ENCODE measurements at places on chromosomes 11 and 22.

- DNase-seq = no peak
Measured at GRCh38 chr22:23718371-23719165, 27.8 kb downstream of the RGL4 start.

- no peak for DNase-seq
Measured at GRCh38 chr11:30902929-30903328, 316.8 kb upstream of the MPPED2 start.

DNA sequence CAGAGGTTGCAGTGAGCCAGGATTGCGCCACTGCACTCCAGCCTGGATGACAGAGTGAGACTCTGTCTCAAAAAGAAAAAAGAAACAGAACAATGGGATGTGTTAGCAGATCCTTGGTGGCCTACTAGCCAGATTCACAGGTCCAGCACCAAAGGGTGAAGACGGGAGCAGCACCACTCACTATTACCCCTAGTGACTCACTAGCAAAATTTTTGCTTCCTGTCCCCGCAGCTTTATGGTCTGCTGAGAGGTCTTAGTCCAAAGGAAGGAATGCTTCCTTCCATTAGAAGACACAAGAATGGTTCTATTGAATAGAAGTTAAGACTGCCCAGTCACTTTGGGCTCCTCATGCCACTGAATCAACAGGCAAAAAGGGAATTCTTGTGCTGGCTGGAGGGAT is 35.9 kb upstream of the NUP50 start:
- DNase-seq = peak; percentile 28

GRCh38 chr11:19672586-19673206 is 39.9 kb upstream of the NAV2 start:
- DNase-seq = no peak

DNA sequence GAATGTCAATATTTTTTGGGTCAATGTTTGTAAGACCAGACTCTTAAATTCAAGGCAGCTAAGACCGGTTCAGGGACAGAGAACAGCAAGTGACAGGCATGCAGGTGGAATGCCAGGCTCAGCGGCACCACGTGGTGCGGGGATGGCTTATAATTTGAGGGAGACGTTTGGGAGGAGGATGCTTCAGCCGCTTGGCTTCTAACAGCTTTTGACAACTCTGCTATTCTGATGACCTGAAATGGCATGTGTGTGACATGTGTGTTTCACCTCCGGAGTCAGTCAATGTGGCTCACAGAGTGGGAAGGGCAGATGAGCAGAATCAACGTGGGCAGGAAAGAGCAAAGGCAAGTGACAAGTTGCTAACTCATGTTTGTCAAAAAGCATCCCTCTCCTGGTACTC is 228.3 kb downstream of the KIRREL3 start:
- DNase-seq = no peak

DNA sequence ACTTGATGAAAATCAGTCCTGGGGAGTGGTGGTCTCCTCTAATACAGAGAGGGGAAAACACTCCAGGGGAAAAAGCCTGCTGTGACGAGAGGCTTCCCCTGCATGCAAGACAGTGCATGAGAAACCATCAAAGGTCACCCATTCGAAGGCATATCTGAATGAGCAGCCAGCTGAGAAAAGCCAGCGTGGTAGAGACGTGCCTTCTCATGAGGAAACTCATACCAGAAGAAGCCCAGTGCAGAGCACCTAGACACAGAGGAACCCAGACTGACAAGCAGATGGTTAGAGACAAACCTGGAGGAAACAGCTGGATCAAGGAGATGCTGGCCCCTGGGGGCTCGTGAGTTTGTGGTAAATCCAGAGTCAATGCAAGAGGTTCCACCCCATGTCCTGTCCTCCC is 534.8 kb downstream of the BRD1 start:
- no peak for DNase-seq

GRCh38 chr11:19673924-19674729 is 38.5 kb upstream of the NAV2 start:
- no peak for DNase-seq

DNA sequence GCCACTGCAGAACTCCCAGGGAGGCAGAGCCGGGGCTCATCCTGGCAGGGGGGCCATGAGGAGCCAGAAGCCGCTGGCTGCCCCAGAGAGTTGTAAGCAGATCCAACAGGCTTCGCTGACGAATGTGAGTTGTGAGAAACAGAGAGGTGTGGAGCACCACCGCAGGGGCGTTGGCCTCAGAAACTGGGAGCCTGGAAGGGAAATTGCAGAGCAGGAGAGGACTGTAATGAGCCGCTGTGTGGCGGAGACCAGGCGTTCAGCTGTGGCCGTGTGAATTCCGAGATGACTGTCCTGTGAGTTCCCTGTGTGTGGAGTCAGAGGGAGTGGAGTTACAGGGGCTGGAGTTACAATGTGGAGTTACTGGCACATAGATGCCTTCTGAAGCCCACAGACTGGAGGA is 27.7 kb upstream of the ETS1 start:
- no peak for DNase-seq

DNA sequence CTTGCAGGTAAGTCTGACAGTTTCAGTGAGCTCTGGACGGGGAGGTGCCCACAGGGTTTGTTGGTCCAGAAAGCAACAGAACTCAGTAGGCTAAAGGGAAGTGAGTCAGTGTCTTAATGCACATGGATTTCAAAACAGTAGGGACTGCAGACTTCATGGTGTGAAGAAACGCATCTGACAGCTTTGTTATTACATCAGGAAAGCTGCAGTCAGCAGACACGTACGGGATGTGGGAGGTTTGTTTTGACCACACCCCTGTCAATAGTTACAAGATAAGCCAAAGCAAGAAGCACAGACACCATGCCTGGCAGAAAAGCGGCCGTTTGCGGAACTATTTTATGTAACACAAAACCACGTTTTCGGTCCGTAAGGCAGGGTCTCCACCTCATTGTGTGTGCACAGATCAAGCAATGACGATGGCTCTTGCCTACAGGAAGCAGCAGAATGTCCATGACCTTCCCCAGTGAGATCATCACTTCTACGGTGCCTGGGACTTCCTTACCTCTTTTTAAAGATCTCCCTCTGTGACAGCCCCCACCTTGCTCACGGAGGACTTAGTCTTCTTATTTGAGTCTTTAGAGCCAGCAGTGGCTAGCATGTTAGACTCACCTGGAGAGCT is 58.2 kb upstream of the FTH1 start:
- DNase-seq = peak; percentile 99

DNA sequence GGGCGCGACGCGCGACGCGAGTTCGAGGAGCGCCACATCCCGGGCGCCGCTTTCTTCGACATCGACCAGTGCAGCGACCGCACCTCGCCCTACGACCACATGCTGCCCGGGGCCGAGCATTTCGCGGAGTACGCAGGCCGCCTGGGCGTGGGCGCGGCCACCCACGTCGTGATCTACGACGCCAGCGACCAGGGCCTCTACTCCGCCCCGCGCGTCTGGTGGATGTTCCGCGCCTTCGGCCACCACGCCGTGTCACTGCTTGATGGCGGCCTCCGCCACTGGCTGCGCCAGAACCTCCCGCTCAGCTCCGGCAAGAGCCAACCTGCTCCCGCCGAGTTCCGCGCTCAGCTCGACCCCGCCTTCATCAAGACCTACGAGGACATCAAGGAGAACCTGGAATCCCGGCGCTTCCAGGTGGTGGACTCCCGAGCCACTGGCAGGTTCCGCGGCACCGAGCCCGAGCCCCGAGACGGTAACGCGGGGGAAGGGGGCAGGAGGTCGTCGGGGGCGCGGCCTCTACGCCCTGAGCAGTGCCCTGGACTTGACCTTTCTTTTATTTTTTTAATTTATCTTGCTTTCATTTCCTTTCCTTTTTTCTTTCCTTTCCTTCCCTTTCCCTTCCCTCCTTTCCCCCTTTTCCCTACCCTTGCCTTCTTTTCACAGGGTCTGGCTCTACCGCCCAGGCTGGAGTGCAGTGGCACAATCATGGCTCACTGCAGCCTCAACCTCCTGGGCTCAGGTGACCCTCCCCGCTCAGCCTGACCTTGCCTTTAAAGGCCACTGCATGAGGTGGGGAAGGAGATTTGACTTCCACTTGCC is 5.0 kb downstream of the MPST start:
- DNase-seq = no peak

GRCh38 chr11:122042981-122043380 is 73.0 kb downstream of the BLID start:
- DNase-seq = no peak

GRCh38 chr11:123581651-123582399 is 72.6 kb downstream of the SCN3B start:
- DNase-seq = no peak

- DNase-seq = peak; percentile 46
Measured at GRCh38 chr11:394034-394857, at the start of gene PKP3. Gene PKP3 (plus strand): TSS chr11:394209. CDS start chr11:394293, 84 bp downstream.

DNA sequence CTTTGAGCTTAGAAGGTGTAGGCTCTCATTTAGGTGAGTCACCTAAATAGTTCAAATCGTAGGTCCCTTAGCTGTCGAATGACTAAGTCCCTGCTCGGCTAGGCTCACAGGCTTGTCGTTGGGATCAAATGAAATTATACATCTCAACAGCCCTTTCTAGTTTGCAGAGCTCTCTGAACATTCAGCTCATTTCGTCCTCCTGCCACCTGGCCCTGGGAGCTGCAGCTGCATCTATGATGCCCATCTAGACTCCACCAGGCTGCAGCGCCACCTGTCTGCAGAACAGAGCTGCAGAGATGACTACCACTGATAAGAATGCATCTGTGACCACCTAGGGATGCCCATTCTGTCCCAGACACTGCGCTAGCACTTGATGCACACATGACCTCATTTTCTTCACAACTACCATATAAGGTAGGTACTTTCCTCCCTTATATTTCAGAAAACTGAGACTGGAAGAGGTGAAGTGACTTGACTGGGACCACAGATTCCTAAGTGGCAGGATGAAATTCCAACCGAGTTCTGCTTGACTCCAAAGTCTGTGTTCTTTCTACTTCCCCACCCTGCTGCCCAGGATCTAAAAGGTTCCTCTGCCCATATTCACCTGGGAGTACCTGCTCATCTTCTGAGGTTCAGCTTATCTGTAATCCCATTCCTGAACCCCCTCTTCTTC is 141.1 kb upstream of the NARS2 start:
- peak; percentile 74 for DNase-seq

DNA sequence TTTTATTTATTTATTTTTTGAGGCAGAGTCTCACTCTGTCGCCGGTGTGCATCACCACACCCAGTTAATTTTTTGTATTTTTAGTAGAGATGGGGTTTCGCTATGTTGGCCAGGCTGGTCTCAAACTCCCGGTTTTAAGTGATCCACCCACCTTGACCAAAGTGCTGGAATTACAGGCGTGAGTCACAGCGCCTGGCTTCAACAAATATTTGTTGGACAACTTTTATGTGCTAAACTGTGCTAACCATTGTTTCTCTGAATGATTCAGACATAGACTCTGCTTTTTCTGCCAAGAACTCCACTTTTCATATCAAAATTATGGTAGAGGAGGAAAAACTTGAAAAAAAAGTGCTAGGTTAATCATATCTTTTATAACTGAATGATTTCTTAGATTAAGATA is 36.3 kb downstream of the MMP7 start:
- no peak for DNase-seq

- DNase-seq = no peak
Measured at GRCh38 chr22:40179526-40179925, 1.8 kb downstream of the TNRC6B start.

DNA sequence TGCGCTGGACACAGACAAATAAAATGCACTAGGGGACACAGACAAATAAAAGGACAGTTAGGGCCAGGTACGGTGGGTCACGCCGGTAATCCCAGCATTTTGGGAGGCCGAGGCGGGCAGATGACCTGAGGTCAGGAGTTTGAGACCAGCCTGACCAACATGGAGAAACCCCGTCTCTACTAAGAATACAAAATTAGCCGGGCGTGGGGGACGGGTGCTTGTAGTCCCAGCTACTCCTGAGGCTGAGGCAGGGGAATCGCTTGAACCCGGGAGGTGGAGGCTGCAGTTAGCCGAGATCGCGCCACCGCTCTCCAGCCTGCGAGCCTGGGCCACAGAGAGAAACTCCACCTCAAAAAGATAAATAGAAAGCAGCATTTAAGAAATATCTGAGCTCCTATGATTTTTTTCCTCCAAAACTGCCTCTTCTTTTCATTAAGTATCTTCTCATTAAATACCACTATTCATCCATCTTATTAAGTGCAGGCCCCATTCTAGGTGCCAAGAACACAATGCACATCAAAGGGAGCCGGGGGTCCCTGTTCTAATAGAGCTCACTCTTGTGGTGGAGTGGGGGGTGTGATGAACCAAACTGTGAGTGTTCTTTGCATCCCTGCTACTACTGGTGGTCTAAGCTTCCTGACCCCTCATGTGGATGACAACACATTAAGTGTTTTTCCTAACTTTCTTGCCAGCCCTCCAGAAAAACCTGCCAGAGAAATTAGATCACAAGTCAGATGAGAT is 766 bp upstream of the ZNHIT2 start:
- no peak for DNase-seq

DNA sequence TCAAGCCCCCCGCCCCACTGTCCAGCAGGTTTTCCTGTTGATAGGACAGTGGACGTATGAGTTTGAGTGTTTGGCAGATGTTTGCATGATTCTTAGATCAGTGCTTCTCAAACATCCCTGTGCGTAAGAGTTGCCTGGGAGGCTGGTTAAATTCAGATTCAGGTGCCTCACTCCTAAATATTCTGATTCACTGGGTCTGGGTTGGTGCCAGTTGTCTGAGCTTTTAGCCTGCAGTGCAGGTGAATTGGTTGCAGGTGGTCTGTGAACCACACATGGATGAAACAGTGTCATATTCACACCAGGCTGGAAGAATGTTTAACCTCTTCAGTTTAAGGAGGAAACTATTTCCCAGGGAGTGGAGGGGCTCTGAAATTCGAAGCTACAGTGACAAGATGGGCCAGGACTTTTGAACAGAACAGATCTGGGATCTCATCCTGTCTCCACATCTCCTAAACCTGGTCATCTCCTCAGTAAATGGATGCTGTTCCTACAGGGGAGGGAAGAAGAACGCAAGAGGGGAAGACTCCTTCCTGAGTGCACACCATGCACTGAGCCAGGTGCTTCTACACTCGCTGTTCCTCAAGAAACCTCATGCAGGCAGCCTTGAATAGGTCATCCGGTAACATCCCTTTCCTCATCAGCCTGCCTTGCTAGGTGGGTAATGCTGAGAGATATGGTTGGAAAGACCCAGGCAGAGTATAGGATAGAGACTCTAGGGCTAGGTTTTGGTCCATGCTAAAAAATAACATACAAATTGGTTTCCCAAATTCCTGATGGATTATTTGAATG is 47.8 kb downstream of the TEAD1 start:
- DNase-seq = no peak

DNA sequence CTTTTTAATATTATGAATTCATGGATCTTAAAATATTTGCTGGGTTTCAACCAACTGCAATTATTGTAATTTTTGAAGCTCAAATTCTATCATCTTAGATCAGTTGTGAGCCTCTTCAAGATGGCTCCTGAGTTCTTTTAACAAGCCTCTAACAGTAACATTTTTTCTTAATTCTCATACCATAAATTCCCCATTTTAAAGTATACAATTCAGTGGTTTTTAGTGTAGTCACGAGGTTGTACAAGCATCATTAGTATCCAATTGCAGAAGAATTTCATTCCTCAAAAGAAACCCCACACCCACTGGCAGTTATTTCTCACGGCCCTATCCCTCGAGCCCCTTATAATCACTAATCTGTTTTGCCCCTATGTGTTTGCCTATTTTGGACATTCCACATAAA is 270.8 kb downstream of the SBF2 start:
- DNase-seq = peak; percentile 38
